Aorta (tissue), 5 donors: ENCODE measurements at places on chromosomes 3 and 15. TPM values are rescaled to one million over a fixed set of nuclear protein-coding genes. Genes with fewer than 3 reads are reported as not detected.

DNA sequence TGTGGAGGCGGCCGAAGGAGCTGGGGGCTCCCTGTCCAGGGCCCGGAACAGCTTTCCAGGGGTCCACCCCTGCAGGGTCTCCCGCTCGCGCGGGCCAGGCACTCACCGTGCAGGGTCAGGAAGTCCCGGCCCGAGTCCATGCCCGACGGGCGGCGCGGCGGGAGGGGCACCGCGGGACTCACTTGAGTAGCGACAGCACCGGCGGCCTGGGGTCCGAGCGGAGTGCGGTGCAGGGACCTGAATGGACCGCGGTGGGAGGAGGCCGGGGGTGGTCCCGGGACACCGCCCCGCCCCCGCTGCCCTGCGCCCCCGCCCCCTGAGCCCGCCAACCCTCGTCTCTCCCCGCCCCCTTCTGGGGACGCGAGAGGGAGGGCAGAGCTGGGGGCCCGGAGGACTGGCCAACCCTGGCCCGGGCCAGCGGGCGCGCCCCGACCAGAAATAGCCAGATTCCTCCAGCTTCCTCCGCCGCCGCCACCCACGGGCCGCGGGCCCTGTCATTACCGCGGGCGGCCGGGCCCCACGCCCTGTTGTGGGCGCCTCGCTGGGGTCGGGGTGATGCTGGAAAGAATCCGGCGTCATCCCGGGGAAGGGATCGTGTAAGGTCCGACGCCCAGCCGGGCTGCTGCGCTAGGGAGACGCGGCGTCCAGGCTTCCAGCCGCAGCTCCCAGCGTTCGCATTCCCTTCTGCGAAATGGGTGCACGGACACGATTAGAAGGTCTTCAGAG, at the start of gene PLCD1:
Gene PLCD1 (minus strand): TSS at position 243 of the 726 bp plus-strand sequence. CDS start 103 bp downstream, at position 140.
- peak; percentile 93 for DNase-seq

DNA sequence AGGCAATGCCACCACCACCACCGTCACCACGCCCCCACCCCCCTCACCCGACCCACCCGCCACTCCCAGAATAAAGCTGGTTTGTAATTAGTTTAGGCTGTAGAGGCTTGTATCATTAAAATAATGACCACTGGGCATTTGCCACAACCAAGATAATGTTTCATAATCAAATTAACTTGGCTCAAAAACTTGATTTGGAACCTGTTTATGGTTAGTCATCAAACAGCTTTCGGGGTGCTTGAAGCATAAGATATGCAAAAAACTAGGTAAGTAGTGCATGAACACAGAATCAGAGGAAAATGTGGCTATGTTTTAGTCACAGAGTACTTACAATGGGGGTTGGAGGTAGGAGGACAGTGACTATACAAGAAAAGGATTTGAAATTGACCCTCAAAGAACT, 115.1 kb downstream of the FHIT start:
- DNase-seq: no peak

DNA sequence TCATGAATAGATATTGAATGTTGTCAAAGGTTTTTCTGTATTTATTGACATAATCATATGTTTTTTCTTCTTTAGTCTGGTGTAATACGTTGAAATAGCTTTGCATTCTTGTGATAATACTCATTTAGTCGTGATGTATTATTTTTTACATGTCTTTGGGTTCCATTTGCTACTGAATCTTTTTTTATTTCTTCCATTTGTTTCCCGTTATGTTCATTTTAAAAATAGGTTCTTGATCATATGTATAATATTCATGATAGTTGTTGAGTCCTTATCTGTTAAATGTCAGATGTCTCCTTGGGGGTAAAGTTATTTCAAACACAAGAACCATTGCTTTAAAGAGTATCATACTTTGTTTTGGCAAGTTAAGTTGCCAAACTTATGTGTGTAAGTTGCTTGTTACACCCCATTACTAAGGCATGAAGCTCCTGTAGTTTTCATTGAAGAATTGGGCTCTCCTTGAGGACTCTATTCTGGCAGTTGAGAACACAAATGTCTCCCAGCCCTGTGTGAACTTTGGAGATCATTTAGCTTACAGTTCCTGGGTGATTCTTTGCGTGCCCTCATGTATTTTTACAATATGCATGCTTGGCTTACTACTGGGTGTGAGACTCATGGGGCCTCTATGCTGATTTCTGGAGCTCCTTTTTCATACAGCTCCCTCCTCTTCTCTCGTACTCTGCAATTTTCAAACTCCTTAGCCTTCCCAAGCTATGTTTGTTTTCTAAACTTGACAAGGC, 8.3 kb downstream of the AKAP13 start:
- no peak for DNase-seq

Gene DGKG
- total RNA-seq: 37.1 TPM

DNA sequence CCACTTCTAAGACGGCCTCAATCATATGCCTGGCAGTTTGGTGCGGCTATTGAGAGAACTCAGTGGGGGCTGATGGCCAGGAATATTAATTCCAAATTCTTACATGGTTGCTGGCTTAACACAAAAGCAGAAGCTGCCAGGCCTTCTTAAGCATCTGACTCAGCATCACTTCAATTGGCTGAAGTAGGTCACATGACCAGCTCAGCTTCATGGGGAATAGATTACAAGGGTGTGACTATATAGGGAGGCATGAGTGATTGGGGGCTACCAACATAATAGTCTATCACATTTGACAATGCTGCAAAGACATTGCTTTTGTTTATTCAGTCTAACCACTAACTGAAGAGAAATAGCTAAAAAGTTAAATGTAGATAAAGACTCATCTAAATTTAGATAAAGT, 101.6 kb upstream of the ANKRD28 start:
- no peak for DNase-seq

DNA sequence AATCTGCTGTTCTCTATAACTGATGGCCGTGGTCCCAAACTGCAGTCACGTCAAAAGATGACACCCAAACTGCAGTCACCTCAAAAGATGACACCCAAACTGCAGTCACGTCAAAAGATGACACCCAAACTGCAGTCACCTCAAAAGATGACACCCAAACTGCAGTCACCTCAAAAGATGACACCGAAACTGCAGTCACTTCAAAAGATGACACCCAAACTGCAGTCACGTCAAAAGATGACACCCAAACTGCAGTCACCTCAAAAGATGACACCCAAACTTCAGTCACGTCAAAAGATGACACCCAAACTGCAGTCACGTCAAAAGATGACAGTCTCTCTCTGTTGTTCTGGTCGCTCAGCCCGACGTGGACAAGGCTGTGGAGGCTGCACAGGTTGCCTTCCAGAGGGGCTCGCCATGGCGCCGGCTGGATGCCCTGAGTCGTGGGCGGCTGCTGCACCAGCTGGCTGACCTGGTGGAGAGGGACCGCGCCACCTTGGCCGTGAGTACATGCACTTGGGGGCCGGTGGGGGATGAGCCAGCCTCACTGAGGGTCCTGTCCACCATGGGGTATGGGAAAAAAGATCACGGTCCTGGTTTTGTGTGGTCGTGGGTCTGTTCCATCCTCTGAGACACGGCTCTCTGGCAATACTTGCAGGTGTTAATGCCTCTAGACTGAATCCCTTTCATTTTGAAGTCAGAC, 7.7 kb downstream of the ALDH1A3 start:
- DNase-seq: no peak

DNA sequence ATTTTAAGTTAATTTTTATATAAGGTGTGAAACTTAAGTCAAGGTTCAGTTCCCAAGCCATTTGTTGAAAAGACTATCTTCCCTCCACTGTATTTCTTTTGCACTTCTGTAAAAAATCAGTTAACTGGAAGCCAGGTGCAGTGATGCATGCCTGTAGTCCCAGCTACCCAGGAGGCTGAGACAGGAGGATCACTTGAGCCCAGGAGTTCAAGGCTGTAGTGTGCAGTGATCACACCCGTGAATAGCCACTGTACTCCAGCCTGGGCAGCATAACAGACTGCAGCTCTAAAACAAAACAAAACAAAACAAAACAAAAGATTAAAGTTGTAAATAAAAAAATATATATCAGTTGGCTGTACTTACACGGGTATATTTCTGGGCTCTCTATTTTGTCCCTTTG, 33.1 kb upstream of the SEC22A start:
- DNase-seq: no peak

DNA sequence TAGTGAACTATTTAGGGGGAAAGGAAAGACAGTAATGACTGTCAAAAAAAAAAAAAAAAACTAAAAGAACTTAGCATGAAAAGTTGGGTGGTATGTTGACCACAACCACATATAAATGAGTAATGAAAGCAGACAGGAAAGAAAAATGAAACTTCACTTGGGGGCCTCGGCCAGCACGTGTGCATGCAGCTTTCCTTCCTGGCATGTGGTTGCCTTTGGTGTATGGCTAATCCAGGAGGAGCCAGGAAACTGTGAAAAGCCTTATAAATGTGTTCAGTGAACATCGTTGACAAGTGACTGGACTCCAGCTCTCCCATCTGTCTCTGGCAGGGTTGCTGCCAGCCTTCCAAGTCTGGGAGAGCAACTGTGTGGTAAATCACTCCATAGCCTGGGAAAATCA, 195.1 kb downstream of the DTWD1 start:
- peak; percentile 45 for DNase-seq

- DNase-seq: no peak
Observed at GRCh38 chr3:149895339-149895738, 75.4 kb downstream of the PFN2 start.

DNA sequence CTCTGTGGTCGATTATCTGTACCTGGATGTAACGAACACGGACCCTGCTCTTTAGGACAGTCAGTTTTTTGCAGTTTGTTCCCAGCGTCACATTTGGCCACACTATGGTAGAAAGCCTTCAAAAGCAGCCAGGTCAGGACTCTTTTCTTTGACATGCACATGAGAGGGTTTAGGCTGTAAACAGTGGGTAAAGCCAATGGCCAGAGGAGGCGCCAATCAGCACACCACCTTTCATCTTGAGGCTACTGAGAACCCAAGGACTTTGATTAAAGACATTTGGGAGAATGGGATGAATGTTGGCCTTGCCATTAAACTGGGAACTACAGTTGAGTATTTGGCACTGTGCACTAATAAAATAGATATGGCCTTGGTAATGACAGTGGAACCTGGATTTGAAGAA, 225.9 kb downstream of the OXSM start:
- no peak for DNase-seq

Gene ANKRD63
- total RNA-seq: not detected

GRCh38 chr15:82689147-82689546, 20.5 kb downstream of the AP3B2 start:
- no peak for DNase-seq

GRCh38 chr3:33419948-33420347, 20.3 kb downstream of the UBP1 start:
- no peak for DNase-seq

Gene ECT2
- 4.1 TPM for total RNA-seq

DNA sequence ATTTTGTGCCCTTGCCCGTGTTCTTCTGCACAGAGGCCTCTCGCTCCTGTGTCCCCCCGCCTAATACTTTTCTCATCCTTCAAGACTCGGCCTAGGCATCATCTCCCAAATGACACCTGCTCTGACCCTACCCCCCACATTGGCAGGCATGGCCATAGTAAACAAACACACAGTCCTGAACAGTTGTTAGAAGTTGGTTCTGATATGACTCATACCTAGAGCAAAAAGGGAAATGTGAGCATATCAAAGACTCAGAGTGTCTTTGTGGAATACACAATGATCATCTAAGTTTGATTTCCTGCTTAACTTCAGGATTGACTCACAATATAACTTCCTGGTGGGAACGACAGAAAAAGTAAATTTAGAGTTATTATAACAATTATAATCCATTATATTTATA, 120.5 kb downstream of the POLR2M start:
- DNase-seq: no peak

- peak; percentile 93 for DNase-seq
Observed at GRCh38 chr15:59372352-59373211, at the start of gene MYO1E. Gene MYO1E, minus strand, starts transcription at chr15:59372871. Its CDS starts 371 bp downstream, at chr15:59372500.

DNA sequence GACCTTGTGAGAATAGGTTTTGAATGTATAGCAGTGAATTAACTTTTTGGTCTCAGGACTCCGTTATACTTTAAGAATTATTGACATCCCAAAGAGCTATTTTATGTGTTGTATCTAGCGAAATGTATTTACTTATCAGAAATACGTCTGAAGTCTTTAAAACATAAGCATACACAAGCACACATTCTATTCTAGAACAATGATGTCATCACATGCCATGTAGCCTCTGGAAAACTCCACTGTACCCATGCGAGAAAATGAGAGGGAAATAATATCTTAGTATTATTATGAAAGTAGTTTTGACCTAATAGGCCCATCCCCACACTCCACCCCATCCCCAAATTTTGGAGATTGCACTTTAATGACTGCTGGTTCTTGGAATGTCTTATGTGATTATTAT, 1.5 kb downstream of the POLR2M start:
- DNase-seq: no peak

Gene CPEB1
- 10.3 TPM for total RNA-seq

DNA sequence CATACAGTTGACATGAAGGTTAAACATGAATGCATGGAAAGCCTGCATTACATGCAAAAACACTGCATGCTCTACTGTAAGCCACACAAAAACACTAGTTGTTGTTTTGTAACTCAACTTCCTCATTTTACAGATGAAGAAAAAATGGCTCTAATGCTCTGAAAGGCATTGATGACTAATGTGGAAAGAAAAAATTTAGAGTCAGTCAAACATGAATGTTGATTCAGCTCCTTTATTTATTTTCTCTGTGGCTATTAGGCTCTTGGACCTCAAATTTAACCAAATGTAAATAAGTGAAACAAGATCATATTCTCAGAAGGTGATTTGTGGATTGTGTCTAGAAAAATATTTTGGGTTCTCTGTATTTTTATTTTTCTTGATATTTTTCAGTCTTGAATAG, 336.7 kb upstream of the ZNF717 start:
- DNase-seq: no peak

Gene REC114
- not detected for total RNA-seq

- no peak for DNase-seq
Observed at GRCh38 chr15:58934521-58934920, 1.0 kb upstream of the SLTM start.

Gene KIAA1143
- 33.0 TPM for total RNA-seq

Gene ETFA
- 76.0 TPM for total RNA-seq

DNA sequence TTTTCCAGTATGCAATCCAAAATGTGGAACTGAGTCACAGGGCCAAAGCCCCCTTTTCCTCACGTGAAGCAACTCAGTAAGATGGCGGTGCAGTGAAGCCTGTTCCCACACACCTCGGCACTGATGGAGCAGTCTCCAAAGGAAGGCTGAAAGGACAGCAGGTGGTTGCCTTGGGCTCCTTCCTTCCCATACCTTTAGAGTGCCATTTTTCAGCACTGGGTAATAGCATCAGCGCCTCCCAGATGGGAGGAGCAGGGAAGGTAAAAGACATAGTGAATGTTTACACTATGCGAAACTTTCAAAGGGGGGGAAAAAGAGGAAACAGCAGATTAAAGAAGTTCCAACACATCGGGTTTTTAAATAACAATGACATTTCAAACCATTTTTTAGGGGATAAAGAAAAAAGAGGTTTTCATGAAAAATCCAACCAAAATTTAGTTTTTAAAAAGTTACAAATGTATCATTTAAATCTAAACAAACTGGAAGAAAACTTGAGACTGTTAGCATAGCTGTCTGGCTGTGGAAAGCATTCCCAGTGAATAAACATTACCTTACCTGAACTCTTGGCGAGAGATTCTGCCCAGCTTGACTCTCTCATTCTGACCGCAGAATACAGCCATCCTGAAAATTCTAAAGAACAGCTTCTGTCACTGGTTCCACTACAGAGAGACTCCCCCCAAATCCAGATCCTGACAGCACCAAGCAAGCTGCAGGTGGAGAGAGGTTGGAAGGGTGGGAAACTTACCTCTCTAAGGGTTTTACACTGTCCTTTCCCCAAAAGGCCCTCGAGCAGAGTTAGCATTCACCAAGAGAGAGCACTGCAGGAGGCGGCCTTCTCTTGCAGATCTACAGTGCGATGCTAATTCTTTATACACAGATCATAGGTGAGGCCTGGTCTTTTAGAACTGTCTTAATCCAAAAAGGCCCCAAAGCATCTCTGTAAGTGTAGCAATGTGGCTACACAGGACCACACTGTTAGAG, 32.6 kb downstream of the ABCC5 start:
- no peak for DNase-seq

Gene ZDHHC19
- total RNA-seq: 0.97 TPM
